ENCODE measurements at places on chromosomes 2 and 18. TPM values are rescaled to one million over a fixed set of nuclear protein-coding genes. Genes with fewer than 3 reads are reported as not detected.

Gene MAP3K19
- not detected for total RNA-seq

Gene NCKAP5
- total RNA-seq, result 10.0 TPM

Gene TFCP2L1
- 0.09 TPM for total RNA-seq

Gene UGT1A8
- total RNA-seq, result not detected

Gene RTKN
- total RNA-seq, result 15.7 TPM

Gene RAX
- total RNA-seq, result not detected

Gene AQP12B
- total RNA-seq, result not detected

DNA sequence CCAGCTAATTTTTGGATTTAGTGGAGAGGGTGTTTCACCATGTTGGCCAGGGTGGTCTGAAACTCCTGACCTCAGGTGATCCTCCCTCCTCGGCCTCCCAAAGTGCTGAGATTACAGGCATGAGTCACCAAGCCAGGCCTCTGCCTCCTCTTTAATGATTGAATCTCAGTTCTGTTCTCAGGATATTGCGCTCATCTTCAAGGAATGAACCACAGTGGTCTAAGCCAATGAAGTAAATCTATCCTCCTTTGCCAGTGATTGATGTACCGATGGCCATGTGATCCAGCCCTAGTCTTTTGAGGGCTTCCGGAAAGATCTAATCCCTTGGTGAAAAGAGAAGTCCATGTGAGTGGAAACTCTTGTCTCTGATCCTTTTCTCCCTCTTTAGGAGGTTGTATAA lies 48.6 kb downstream of the POLE4 start:
- no peak for DNase-seq

- DNase-seq, result no peak
Observed at GRCh38 chr18:4871197-4871596, 325.9 kb downstream of the AKAIN1 start.

- no peak for DNase-seq
Observed at GRCh38 chr2:197378086-197378485, 56.7 kb downstream of the SF3B1 start.

DNA sequence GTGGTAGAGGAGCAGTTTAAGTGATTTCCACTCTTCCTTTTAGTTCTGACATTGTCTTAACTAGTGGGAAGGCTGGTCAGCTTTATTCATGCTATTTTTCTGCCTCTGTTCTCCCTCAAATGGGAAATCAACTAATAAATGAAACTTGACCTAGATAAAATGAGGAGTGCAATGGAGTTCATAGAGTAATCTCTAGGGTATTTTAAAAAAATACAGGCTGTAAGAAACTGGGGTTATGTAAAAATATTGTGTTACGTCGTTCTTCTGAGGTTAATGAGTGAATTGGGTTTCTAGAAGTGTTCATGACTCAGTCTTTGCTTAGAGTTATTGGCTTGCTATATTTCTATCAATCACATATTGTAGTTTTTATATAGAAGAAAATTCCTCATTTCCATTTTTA lies 734.5 kb downstream of the MBD2 start:
- DNase-seq, result no peak

GRCh38 chr18:46276748-46277147 lies 172.6 kb downstream of the HAUS1 start:
- no peak for DNase-seq

DNA sequence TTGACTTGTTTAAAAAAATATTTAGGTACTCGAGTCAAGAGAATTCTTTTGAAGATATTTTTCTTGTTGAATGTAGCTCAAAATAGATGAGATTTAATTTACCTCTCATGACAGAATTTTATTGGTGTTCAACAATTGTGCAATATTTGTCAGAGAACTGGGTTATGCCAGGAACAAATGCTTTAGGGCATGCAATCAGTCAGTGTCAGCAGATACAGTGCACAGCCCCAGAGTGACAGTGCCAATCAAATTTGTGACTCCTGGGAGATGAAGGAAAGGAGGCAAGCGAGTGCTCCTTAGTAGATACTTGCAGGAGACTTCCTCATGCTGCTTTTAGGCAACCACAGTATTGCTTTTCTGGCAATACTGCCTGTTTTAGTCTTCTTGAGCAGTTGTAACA lies 81.2 kb upstream of the DSEL start:
- no peak for DNase-seq

GRCh38 chr18:71673498-71673897 lies 870.6 kb downstream of the CBLN2 start:
- DNase-seq, result no peak

DNA sequence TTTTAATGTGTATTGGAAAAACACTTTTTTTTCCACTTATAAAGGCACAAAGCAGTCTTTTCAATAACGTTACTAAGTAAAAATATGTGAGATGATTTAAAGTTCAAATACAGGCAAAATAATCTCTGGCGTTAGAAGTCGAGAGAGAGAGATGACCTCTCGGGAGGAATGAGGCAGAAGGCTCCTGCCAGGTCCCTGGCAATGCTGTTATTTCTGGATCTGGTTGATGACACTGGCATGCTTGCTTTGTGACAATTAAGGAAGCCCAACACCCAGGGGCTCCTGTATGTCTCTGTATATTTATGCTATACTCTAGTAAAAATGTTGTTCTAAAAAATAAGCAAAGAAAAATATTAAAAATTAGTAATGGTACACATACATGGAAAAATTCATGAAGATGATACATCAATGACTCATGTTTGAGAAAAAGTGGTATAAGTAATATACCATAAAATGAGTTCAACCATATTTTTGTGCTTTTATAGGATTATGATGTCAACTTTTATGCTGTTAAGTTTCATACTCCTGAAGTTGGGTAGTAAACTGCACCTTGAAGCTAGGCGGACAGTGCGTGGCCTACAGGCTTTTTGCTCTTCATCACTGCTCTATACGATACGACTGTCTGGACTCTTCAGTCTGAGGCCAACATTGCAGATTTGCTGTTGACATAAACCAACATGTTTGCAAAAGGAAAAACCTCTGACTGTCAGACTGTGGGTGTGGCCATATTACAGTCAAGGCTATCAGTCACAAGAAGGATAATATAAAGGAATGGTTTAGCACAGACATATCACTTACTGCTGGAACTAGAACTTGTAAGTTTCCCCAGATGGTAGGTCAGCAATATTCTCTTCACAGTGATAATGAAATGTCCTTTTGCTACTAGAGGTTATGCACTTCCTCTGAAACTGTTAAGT lies 19.8 kb downstream of the VPS4B start:
- DNase-seq, result no peak

DNA sequence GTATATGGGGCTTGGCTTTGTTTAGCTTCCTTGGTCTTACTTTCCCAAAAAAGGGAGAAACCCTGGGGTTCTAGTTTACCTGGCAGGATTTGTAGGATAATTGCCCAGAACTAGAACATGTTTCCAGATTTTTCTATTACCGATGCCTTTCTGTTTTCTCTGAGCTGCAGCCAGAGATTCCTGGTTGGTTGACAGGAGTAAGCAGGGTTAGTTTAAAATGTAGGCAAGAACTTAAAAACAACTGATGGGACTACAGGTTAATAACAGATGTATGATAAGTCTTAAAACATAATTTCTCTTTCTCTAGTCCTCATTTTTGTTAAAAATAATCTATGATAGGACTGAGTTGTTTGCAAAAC lies 38.9 kb upstream of the GMCL1 start:
- DNase-seq, result no peak

- DNase-seq, result no peak
Observed at GRCh38 chr2:169683054-169683424, 11.2 kb downstream of the CFAP210 start.
